ENCODE measurements at places on chromosomes 11 and 22.

GRCh38 chr11:61059260-61059752 is 43.0 kb upstream of the CD5 start:
- no peak for DNase-seq

DNA sequence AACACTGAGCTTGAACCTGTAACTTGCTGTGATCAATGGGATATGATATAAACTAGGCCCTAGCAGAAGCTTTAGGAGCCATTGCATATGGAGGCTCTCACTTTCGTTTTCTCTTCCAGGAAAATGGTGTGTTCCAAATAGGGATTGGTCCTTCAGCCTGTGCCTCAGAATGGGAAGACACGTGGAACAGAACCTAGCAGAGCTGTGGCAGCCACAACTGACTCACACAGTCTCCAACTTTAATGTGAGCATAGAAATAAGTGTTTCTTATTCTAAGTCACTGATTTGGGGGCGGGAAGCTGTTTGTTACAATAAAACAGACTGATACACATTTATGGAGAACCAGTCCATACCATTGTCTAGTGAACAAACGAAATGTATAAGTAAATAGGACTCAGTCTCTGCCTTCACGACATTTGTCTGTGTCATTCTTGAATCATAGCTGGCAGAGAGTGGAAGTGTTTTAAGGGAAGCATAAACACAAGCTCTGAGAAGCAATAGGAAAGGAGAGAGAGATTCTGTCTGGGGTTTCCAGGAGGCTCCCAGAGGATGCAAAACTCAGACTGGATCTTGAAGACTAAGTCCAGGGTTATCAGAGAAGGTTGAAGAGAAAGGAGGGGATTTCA is 97.3 kb downstream of the GALNT18 start:
- DNase-seq = no peak

GRCh38 chr11:1447845-1448825 is 38.4 kb downstream of the MOB2 start:
- DNase-seq = no peak

GRCh38 chr11:104320097-104320496 is 156.2 kb upstream of the PDGFD start:
- DNase-seq = no peak

GRCh38 chr11:107864591-107864990 is 6.0 kb upstream of the SLC35F2 start:
- DNase-seq = no peak
